ENCODE measurements at places on chromosomes 4 and X. TPM values are rescaled to one million over a fixed set of nuclear protein-coding genes. Genes with fewer than 3 reads are reported as not detected.

ENPEP gene
- 0.09 TPM for total RNA-seq

DNA sequence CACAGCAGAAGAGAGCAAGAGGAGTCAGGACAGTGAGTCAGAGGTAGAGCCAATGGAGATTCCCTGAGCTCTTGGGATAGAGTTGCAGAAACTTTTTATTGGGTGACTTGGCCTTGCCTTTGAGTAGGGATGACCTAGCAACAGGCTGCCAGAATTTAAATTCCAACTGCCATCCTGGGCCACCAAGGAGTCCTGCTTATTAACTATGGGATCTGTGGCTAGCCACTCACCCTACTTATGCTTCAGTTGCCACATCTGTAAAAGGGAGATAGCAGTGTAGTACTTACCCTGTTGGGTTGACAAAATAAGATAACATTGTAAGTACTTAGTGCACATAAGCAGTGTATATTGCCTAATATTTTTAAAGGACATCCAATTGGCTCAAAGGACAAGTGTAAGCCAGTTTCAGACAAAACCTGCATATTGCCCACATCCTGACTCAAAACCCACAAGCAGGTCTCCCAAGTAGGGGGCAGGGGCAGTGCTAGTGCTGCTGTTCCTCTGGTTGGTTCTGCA, 43.5 kb upstream of the TMEM164 start:
- DNase-seq, result no peak

APLN gene
- total RNA-seq, result not detected

- DNase-seq, result no peak
These were observed 185.6 kb upstream of the BANK1 start for GRCh38 chr4:101604976-101605375.

DNA sequence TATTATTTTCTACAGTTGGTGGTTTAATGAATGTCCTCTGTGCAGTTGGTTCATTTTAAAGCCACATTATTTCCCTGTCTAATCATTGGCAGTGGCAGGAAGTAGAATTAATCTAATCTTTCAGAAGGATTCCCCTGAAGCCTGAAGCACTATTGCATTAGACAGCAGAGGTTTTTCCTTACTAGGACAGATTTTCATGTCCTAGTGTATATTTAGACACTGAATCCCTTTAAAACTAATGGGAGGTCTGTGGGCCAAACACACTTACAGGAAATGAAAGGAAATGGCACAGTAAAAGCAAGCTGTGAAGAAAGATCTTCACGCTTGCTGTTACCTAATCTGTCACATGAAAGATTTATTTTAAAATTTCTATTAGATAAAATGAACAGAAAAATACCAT, 165.2 kb downstream of the SLC39A8 start:
- DNase-seq, result no peak

DNA sequence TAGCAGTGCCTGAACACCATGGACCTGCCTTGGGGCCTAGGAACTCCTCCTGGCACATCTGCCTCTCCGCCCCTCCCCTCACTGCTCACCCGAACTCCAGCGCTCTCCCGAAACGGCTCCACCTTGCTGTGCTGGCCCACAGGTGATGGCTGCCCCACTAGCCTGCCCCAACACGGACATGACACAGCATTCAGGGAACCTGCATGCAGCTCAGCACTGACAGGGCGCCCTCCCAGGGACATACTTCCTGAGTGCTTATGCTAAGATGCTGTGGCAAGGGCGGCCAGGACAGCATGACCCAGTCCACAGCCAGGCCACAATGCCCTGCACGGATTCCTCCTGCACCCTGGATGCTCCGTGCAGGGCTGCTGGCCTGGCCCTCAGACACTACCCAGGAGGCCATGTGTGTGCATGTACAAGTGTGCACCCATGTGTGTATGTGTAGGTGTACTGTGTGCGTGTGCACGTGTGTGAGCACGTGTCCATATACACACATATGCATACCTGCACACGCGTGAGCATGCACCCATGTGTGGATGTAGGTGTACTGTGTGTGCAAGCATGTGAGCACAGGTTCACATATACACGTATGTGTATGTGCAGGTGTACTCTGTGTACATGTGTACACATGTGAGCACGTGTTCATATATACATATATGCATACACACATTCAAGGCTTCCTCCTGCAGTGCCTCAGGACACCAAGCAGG, 6.0 kb downstream of the TMEM271 start:
- no peak for DNase-seq

REPS2 gene
- total RNA-seq, result 3.8 TPM

DNA sequence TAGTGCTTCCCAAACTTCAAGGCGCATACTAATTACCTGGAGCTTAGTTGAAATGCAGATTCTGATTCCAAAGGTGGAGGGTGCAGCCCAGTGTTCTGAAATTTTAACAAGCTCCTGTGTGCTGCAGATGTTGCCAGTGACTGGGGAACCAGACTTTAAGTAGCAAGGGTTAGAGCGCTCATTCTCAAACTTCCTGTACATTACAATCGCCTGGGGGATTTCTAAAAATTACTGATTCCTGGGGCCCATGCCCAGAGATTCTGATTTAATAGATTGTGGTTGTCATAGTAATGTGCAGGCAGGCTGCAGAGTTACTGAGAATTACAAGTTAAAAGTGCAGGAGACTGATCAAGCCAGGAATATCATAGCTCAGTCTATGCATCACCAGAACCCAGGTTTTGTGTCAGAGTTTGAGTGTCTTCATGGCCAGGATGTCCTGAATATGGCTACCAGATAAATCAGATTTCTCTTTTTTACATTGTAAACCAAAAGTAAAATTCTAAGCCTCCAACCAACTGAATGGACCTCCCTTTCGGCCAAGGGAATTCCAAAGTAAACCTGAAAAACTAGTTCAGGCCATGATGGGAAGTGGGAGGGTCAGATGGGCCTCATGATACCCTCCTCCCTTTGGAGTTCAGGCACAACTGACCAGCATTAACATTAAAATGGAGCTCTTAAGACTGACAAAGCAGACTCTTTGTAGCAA, 121.6 kb downstream of the ATXN3L start:
- DNase-seq, result no peak
